ENCODE measurements at places on chromosomes 5 and 9.

DNA sequence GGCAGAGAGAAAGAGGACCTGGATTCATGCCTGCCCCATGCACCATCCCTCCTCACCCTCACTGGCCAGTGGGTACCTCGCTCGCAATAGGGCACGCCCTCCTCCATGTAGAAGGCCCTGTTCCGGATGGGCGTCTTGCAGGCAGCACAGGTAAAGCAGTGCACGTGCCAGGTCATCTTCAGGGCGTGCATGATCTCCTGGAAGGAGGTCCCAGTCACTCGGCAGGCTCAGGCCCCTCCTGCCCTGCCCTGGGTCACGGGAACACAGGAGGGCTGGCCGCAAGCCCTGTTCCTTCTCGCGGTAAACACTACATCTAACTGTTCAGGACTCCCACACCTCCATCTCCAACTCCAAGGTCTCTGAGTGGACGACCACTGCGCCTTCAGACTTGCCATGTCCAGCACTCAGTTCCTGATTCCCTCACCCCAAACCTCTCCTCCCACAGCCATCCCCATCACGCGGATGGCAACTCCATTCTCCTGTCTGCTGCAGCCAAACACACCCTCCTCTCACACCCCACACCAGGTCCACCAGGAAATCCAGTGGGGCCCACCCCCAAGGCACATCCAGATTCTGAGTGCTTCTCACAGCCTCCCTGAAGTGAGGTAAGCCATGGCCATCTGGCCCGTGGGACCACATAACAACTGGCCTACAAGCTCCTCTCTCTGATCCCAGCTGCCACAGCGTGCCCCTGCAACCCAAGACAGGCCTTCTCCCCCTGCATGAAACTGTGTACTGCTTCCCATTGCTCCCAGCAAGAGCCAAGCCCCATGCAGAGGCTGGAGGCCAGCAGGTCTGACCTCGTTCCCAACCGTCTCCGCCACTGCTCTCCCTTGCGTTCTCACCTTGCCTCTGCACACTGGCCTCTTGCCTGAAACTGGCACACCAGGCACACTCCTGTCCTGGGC is 10.8 kb upstream of the DBN1 start:
- DNase-seq = no peak

- no peak for DNase-seq
Measured at GRCh38 chr5:147760086-147760875, 22.2 kb downstream of the JAKMIP2 start.

- DNase-seq = no peak
Measured at GRCh38 chr5:134649163-134649835, 714 bp downstream of the SEC24A start.

GRCh38 chr5:74386571-74387334 is 253.8 kb downstream of the ENC1 start:
- no peak for DNase-seq

DNA sequence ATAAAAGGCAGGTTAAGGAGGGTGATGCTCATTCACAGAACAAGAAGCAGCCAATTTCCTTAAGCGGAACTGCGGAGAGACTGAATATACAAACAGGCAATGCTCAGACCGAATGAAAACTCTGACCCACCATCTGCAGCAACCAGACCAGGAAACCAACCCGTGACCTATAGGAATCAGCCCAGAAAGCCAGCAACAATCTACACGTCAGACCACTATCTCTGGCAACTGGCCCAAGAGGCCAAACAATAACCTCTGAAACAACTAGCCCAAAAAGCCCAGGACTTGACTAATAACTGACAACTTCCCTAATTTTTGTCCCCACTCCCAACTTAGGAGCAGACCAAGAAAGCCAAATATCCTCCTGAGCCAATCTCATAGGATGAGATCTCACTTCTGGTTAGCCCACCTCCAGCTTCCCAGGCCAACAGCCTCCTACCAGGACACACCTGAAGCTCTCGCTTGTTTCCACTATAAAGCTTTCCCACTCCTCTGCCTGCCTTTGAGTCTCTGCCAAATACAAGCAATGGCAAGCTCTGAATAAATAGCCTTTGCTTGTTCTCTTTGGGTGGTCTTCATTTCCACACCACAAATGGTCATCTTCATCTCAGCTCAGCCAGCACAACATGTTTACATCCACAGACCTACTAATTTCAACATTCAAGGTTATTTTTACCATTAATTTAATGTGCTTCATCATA is 168.5 kb downstream of the HSD17B3 start:
- no peak for DNase-seq

GRCh38 chr9:7979611-7980010 is 180.0 kb upstream of the DMAC1 start:
- no peak for DNase-seq

GRCh38 chr5:38506302-38506701 is 50.1 kb downstream of the LIFR start:
- no peak for DNase-seq

DNA sequence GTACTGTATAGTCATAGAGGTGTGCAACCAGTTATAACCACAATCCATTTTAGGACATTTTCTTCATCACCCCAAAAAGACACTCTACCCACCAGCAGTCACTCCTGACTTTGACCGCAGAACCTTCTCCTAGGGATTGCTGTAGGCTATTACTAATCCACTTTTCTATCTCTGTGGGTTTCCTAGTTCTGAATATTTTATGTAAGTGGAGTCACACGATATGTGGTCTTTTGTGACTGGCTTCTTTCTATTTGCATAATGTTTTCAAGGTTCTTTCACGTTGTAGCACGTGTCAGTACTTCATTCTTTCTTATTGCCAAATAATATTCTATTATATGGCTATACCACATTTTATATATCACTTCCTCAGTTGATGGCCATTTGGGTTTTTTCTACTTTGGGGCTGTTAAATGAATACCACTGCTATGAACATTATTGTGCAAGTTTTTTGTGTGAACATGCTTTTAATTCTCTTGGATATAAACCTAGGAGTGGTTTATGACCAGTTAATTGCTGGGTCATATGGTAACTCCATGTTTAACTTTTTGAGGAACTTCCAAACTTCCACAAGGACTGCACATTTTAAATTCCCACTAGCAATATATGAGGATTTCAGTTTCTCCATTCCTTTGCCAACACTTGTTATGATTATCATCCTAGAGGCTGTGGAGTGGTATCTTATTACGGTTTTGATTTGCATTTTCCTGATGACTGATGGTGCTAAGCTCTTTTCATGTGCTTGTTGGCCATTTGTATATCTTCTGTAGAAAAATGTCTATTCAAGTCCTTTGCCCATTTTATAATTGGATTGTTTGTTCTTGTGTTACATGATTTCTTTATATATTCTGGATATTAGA is 37.8 kb downstream of the MRRF start:
- no peak for DNase-seq

DNA sequence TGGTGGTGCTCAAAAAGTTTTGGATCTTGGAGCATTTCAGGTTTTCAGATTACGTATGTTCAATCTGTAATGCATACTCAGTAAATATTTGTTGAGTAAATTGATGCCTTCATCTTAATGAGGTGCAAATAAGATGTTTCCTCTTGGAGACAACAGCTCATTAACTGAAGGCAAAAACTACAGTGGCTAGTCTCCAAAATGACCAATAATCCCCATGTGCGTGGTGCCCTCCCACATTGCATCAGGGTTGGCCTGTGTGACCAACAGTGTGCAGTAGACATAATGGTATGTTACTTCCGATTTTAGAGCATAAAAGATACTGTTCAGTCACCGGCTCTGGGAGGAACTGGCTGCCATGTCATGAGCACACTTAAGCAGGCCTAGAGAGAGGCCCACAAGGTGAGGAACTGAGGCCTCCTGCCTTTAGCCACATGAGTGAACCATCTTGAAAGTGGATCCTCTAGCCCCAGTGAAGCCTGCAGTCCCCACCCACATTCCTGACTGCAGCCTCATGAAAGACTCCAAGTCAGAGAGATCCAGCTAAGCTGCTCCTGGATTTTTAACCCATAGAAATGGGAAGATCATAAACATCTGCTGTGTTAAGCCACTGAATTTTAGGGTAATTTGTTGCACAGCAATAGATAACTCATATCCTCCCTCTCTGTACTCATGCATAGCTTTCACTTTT is 55.7 kb downstream of the LIFR start:
- DNase-seq = no peak

- no peak for DNase-seq
Measured at GRCh38 chr9:125428902-125429467, 167.4 kb downstream of the GAPVD1 start.

DNA sequence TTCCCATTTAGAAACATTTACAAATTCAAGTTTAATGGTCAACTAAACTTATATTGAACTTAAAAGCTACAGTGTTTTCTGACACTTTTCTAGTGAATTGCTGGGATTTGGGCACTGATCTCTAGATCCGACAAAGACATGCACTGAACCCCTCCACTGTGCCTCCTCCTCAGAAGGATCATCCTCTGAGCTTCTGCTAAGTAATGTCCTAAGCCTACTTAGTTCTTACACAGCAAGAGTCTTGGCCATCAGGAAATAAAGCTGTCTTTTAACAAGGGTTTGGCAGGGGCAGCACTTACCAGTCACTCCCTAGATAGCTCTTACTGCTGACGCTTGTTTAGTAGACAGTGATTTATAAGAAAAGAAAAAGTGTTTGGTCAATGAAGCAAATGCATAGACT is 50.5 kb downstream of the FAM81B start:
- DNase-seq = no peak

DNA sequence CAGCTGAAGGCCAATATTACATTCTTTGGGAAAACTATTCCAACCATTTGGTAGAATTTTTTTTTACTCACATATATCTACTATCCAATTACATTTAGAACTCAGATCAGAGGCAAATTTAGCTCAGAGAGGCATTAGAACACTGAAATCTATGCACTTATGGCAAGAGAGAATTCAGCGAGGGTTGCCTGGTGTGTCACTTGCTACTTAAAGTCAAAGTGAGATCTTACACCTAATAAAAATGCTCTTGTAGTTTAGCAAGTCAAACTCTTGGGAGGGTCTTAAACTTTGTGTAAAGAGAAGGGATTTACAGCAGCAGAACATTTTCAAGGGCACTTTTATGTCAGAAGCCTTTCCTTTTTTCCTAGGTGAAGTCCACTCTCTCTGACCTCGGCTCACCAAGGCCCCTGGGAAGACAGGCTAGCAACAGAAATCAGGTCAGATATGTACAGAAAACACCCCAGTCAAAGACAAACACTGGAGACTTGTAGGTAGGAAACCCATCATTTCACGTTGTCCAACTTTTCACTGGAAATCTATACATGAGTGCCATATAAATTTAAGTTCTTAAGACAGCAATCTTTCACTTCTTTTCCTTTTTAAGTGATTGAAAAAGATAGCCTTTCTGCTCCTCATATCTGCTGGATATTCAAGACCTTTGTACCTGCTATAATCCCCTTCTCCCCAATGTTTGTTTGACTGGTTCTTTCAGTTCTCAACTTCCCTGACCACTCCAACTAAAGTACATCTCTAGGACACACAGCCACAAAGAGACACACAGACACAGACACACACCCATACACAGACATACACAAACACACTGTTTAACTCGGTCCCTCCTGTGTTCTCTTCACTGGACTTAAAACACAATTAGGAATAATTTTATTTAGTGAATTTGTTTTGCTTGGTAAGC is 635.8 kb downstream of the PDE4D start:
- no peak for DNase-seq

GRCh38 chr9:99474186-99474585 is 252.1 kb downstream of the SEC61B start:
- no peak for DNase-seq

DNA sequence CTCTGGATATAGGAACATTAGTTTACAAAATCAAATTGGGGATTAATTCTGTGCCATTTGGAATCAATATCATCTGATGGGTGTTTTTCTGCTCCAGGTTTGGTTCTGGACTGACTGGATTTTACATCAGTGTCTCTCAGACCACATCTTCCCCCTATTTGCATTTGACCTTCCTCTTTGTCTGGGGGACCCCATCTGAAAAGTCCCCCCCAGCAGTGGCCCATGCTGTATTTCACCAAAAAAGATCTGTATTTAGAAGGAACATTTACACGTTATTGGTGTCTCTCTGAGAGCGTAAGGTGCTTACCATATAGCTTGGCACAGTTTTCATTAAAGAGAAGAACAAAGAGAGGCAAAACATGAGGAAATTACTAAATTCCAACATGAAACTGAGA is 215.6 kb upstream of the CLINT1 start:
- DNase-seq = no peak

DNA sequence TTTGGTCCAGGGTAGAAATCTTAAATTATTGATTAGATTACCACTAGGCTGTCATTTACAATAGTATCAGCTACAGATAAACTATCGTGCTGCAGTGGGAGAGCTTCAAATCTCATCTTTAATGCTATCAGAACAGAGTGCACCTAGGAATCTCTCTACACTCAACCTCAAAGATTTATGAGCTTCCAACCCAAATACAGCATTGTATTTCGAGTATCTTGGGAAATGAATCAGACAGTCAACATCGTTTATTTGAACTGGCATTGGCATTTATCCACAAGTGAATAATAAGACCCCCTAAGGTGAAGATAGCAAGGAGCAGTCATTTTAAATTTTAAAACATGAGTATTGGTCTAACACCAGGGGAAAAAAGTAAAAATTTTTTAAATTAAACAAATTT is 1203.2 kb downstream of the CDH12 start:
- DNase-seq = no peak

DNA sequence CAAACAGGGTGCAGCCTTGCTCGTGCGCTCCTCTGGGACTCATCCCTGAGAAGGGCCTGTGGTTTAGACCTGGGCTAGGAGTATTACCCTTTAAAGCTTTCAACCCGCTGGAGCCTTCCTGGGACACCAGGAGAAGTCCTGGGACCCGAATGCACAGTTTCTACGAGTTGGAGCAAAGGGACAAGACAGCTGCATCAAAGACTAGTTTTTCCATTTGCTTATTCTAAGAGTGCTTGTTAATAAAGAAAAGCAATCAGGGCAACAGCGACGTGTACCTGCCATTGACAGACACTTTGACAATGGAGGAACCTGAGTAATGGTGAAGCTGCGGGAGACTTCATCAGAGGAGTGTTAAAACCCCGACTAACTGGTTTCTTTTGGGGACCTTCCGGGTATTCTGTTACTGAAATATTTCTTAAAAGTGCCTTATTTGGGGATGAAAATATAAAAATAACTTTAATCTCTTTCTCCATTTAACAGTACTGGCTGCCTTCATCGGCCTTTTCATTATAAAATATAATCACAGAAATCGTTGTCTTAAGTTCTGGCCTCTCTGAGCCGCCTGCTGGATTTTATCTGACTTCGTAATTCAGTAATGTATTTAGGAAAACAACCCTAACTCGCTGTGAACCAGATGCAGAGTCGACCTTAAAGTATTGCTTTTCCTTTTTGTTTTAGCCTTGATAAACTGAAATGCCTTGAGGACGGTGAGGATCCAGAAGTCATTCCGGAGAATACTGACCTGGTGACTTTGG is 732 bp downstream of the SNAPC3 start:
- DNase-seq = no peak

DNA sequence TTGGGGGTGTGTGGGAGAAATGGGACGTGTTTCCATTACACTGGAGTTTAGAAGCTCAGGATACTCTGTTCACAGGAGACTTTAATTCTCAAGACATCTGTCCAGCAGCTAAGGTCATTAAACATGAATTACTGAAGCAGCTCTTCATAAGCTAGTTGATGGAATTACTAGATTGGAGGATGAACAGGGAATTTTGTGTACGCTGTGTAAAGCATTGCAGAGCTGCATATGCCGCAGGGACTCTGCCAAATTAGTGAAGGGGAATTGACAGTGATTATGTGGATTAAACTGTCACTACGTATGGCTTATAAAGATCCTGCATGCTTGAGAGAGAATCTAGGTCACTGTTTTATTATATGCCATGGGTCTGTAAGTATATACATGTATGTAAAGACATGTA is 177.5 kb upstream of the TBC1D2 start:
- DNase-seq = no peak

Data from cortex of kidney (tissue), 1 donor.